Activated CD4-positive, alpha-beta T cell treated with anti-CD3 and anti-CD28 coated beads, Interleukin-2, amount 50 U/mL, for 4 hours (primary cell): ENCODE measurements at places on chromosomes 4 and X.
A peak's percentile ranks its signal among the peaks of the same experiment; 100 is the strongest.

- no peak for DNase-seq
Observed at GRCh38 chrX:153494541-153495361, at the start of gene BGN. BGN (plus strand) TSS chrX:153494980; CDS start chrX:153504632, 9,652 bp downstream.

DNA sequence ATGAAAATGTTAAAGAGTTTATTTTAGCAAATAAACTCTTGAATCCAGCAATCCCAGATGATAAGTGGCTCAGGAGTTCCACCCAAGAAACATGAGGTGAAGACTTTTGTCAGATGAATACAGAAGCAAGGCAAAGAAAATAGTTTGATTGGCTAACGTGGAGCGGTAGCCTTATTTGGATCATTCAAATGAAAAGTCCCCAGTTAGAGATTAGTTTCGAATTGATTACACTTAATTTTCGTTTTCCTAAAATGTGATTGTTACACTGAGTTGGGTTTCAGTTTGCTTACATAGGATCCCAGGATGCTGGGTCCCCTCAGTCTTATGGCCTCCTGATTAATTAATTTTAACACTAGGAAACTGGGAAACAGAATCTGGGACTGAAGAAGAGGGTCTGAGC lies 76.4 kb upstream of the RPA4 start:
- no peak for DNase-seq

GRCh38 chr4:70945046-70945445 lies 42.9 kb downstream of the MOB1B start:
- DNase-seq = no peak

DNA sequence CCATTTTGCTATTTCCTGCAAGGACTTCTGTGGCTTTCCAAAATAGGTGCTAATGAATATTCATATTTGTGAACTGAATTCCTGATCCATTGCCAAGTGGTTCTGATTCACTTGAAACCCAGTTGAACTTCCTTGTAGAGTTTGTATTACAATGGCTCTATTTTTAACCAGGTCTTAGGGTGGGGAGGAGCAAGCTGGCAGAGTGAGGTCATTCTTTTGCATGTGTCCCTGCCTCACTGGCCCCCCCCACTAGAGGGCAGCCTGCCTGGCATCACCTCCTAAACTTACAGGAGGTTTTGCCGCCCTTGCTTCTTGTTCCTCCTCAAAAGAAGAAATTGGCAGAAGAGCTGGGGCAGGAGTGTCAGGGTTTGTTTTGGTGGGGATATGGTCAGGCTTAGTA lies 10.5 kb downstream of the PTTG2 start:
- DNase-seq = peak; percentile 51

DNA sequence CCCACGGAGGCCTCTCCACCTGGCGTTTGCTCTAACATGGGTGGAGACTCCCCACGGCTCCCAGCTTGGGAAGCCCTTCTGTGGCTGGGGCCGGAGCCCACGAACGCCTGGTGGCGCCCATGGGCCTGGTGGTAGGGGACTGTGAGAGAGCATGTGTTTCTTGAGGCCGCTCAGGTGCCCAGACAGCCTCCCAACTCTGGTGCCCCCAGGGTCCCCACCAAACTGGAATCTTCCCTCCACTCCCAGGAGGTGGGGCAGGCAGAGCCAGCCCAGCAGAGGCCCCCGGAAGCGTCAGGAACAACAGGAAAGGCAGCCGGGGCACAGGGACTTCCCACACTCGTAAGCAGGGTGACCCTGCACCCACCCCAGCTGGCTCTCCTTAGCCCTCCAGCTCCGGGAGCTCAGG lies 33.3 kb upstream of the FGFR3 start:
- DNase-seq = no peak

DNA sequence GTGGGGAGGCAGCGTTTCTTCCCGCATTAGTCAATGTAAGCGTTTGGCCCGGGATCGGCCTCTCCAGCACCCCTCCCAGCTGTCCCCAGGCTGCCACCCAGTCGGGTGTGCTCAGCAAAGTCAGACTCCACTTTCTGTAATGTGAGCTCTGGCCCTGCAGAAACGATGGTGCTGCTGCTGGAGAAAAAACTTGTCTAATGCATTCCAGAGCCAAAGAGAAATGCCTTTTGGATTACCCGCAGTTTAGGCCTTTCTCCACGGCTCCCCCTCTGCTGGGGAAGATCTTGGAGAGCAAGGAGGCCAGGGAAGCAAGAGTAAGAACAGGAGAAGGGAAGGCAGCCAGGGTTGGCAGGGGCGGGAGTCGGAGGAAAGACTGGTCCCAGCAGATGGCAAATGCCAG lies 55.2 kb downstream of the ELF4 start:
- no peak for DNase-seq

DNA sequence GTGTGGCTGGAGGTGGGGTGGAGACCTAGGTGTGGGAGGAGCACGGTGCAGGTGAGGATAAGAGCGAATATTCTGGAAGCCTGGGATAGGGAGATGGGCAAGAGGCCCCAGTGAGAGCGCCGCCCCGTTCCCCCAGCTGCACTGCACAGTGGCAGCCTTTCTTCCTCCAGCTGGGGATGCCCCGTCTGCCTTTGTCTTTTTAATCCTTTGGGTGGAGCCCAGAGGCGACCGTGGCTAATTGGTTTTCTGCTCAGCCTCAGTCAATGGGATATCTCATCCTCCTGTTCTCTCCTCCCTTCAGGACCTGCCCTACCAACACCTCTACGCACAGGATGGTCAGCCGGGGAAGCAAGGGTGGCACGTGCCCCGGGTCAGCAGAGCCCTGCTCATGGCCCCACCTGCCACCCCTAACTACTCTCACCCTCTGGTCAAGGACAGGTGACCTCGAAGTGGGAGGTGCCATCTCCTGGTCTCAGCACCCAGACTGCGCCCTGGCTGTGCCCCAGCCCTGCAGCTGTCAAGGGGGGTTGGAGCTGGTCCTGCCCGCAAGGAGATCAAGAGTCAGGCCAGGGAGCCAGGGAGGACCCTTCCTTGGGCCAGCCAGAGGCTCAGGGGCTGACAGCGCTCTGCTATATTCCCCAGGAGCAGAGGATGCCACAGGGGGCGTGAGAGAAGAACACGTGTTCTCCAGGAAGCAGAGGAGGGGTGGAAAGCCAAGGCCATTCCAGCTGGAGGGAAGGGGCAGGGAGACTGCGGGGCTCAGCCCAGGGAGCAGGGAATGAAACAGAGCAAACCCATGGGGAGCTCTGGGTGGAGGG lies 64.0 kb downstream of the ADRA2C start:
- DNase-seq = no peak

- DNase-seq = no peak
Observed at GRCh38 chr4:105605493-105605892, 53.1 kb downstream of the ARHGEF38 start.

GRCh38 chr4:6582889-6583490 lies 8.0 kb downstream of the MAN2B2 start:
- DNase-seq = no peak

DNA sequence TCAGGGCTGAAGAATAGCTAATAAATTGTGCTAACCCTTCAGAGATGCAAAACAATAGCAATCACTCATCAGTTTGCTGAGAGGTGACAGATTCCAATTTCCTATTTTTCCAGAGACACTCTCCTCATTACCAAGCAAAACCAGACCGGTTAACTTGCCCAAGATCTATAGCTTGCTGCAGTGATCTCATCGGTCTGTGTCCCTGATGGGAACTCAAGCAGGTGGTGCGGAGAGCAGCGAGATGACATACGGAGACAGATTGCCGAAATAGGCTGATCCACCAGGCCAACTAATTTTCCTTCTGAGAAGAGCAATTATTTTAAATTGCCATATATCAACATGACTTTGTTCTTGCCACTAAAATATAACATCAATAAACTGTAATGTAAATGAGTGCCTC lies 10.5 kb upstream of the DCHS2 start:
- DNase-seq = no peak

DNA sequence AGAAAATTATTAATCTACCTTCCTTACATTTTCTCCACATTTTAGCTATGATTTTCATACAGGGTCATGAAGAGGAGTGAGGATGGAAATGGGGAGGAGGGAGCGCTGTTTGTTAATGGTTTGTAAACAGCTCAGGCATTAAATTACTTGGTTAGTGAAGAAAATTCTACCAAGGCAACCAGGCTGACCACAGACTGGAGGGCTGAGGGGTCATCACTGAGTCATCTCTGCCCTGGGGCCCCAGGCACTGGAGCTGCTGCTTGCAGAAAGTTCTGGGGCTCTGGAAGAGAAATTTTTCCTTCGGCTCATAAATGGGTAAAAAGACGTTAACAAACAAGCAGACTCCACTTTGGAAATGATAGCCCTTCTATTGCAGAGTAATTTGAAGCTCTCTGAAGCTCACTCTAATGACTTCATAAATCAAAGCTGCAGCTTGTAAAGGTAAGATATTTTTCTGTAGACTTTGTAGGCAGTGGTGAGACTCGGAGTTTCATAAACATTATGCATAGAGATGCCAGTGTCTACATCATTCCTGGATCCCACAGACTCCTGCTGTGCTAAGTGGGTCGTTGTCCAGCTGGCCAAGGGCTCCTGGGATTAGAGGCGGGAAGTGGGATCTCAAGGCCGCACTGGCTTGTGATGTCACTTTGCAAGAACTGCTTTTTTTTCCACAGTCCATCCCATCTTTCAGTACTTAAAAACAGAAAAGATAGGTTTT lies 159.6 kb downstream of the PTTG2 start:
- no peak for DNase-seq

DNA sequence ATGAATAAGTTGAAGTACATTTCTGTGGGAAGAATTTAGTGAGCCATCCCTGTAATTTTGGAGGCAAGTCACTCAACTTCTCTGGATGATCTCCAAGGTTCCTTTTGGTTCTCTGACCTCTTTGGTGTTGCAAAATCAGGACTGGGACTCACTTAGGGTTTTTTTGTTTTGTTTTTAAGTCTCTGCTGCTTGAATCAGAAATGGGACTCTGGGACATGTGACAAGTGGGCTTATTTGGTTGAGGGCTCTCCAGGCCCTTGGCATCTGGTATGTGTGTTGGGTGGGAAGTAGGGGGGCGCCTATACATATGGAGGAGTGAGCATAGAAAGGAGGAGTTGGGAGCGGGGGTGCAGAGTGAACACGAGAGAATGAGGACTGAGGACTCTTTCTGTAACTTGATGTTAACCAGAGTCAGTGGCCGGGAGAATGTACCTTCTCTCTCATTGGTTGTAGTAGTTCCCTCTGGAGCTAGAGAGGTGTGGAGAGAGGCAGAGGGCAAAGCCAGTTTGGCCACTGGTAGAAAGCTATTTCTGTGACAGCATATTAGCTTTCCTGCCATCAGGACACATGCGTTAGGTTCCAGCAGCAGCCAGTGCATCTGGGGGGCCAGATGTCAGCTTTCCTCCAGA lies 1.9 kb downstream of the ARHGAP10 start:
- no peak for DNase-seq

DNA sequence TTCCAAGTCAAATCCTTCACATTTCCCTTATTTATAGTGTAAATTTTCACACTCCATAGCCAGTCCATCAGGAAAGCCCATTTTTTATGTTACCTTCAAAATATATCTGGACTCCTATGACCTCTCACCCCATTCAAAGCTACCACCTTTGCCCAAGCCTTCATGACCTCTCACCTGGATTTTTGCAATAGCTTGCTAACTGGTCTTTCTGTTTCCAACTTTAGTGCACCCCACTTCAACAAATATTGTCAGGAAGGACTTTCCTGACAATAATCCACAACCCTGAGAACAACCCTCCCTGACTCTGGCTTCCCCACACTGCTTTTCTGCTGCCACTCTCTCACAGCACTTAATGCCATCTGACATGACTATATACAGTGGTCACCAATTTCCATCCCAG lies 33.4 kb downstream of the ASIC5 start:
- no peak for DNase-seq

DNA sequence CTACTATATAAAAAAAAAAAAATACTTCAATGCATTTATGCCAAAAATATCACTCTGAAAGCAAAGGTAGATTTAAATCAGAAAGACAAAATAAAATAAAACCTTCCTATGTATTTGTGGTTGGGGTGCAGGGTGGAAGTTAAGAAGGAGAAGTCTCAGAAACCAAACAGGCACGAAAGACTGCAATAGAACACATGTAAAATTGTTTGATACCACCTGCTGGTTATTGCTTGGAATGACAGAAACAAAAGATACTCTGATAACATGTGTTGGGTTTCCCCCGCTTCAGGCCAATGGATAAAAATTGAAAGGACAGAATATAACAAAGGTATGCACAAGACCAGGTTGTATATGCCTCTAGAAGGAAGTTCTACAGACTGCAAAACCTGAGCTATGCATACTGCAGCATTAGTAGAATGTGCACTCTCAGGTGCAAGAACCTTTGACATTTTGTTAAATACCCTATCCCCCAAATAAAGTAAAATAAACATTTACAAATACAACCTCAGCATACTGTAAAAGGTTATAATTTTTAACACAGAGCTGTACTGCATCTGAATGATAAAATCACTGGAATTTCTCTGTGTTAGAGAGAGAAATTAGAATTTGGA lies 118.8 kb downstream of the GABRA2 start:
- DNase-seq = no peak

GRCh38 chr4:110671679-110672078 lies 48.8 kb upstream of the PITX2 start:
- no peak for DNase-seq

DNA sequence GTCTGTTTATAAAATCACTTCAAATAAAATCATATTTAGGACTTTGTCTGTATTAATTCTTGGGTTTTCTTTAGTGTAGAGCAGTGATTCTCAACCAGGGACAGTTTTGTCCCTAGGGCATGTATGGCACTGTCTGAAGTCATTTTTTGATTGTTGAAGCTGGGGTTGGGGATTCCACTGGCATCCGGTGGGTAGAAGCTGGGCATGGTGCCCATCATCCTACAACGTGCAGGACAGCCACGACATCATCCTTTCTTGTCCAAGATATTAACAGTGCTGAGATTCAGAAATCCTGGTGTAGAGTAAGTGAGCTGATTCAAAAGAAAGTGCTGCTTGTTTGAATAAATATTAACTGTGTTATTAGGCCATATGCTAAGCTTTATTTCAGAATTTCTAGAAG lies 28.6 kb downstream of the DCLK2 start:
- DNase-seq = no peak

DNA sequence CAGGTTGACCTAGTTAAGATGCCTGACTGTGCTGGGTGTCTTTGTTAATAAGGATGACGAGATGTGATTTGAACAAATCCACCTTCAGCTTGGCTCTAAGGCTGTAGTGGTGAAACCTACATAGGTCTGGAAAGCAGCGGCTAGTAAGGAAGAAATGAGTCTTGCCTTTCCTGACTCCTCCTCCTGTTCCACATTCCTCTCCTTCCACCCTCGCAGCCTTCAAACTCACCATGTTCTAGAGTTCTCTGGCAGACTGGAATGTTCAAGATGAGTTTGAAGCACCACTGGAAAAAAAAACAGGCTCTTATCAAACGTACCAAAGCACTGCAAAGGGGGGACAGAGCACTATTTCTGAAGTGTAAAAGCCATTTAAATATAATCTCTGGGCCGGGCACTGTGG lies 395.4 kb downstream of the BMPR1B start:
- no peak for DNase-seq

- DNase-seq = no peak
Observed at GRCh38 chr4:24889991-24890390, 22.9 kb downstream of the CCDC149 start.

DNA sequence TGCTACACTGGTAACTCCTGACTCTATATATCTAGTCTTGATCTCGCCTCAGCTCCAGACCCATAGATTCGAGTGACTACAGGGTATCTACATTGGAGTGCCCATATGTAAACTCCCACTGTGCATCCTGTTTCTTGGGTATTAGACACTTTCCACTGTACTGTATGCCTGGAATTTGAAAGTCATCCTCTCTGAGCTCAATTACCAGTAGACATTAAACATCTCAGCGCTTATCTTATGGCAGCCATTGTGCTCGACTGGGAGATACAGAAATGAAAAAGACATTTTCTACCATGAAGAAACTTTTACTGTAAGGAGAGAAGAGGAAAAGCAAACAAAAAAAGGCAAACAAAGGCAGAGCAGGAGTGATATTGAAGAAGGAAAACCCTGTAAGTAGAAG lies 151.9 kb upstream of the JADE1 start:
- DNase-seq = no peak
